ENCODE measurements at places on chromosomes 6 and 20. TPM values are rescaled to one million over a fixed set of nuclear protein-coding genes. Genes with fewer than 3 reads are reported as not detected.

APOBEC2 gene
- total RNA-seq: 509 TPM

DNA sequence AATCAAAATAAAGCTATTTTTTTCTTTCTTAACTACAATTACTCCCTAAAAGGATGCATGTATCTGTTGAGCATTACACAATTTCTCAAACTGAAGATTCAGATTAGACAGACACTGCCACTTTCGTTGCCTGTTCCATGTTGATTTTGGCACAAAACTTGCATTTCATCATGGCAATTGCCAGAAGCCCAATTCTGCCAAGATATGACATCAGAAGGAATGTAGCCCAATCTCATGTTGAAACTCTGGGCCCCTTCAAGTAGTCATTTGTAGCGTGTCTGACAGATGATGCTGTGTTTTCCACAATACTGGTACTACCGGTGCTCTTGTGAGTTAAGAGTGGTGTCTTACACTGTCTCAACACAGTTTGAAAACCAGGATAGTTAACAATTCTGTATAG is 705.4 kb downstream of the PTPRT start:
- H3K36me3 ChIP-seq: no peaks in the 10 kb centered on the region
- H3K27me3 ChIP-seq: no peaks in the 10 kb centered on the region
- no peak overlapping the region for H3K4me3 ChIP-seq
- peak; percentile 74 for DNase-seq

- peak overlapping the region; percentile 92 for H3K27ac ChIP-seq
- peak overlapping the region; percentile 90 for H3K4me3 ChIP-seq
Observed at GRCh38 chr6:160990847-160991405, 643 bp upstream of the MAP3K4 start.

GRCh38 chr6:159989492-159990480 is 20.9 kb downstream of the IGF2R start:
- peak; percentile 76 for DNase-seq
- peaks cover 23% of the 10 kb centered on the region for H3K4me1 ChIP-seq
- H3K4me3 ChIP-seq: no peak overlapping the region
- H3K27me3 ChIP-seq: no peaks in the 10 kb centered on the region
- H3K36me3 ChIP-seq: peaks cover 7% of the 10 kb centered on the region
- peak overlapping the region; percentile 56 for H3K27ac ChIP-seq

TNFRSF21 gene
- total RNA-seq: 10.2 TPM

DNA sequence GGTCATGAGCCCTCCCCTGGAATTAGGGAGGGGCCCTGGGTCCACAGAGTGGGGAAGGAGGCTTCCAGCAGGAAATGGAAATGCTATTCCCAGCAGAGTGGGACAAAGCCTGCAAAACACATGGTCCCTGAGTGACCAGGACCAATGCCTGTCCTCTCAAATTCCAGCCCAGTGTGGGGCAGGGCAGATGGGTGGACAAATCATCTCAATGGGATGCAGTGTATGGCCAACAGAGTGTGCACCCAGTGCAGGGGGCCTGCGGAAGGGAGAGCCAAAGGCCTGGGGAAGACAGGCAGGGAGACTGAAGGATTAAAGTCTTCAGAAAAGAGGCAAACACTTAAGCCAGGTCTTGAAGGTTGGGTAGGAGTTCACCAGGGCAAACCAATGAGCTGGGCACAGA is 28.7 kb upstream of the PHACTR3 start:
- peaks cover 60% of the 10 kb centered on the region for H3K4me1 ChIP-seq
- DNase-seq: peak; percentile 31
- H3K4me3 ChIP-seq: no peak overlapping the region
- no peaks in the 10 kb centered on the region for H3K36me3 ChIP-seq
- H3K27ac ChIP-seq: peak overlapping the region; percentile 62
- H3K27me3 ChIP-seq: peaks cover 58% of the 10 kb centered on the region

- H3K27ac ChIP-seq: no peak overlapping the region
- no peak overlapping the region for H3K4me3 ChIP-seq
- H3K36me3 ChIP-seq: peaks cover 61% of the 10 kb centered on the region
- DNase-seq: no peak
- H3K4me1 ChIP-seq: peaks cover 4% of the 10 kb centered on the region
Observed at GRCh38 chr20:49540687-49541435, 27.1 kb downstream of the PTGIS start.

- H3K4me1 ChIP-seq: peaks cover 17% of the 10 kb centered on the region
- no peak overlapping the region for H3K27ac ChIP-seq
- H3K4me3 ChIP-seq: peak overlapping the region; percentile 12
Observed at GRCh38 chr6:133889557-133890403, 867 bp downstream of the TCF21 start.

NINL gene
- 10.5 TPM for total RNA-seq

SGK2 gene
- total RNA-seq: 0.75 TPM

GCM1 gene
- total RNA-seq: 0.04 TPM

DNA sequence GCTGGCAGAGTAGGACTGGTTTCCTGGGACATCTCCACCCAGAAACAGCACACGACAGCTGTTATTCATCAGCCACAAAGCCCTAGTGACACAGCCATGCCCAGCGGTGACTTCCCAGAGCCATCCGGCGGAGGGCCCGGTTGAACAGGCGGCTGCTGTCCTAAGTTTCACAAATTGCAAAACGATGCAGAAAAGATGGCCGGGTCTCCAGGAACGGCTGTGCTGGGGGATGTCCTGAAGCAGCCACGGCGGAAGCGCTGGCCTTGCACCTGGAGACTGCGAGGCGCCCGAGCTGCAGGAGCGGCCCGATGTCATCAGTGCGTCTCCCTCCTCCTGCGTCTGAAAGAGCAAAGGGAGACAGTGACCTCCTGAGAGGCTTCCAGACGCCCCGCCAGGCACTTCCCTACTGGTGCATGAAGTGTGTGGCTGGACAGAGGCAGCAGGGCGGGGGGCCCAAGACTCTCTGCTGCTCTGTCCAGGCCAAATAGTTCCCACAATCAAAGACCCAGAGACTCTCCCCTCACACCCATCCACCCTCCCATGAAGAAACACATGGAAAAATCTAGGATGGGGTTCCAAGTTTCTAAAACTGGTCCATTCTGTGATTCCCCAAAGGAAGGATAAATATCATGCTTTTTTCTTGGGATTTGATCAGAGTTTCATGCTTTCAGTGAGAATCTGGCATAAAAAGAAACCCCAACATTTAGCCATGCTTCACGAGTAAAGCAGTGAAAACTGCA is 44.0 kb downstream of the SSR1 start:
- H3K4me3 ChIP-seq: no peak overlapping the region
- peak; percentile 59 for DNase-seq
- no peaks in the 10 kb centered on the region for H3K36me3 ChIP-seq
- H3K27ac ChIP-seq: no peak overlapping the region
- H3K27me3 ChIP-seq: no peaks in the 10 kb centered on the region

DNA sequence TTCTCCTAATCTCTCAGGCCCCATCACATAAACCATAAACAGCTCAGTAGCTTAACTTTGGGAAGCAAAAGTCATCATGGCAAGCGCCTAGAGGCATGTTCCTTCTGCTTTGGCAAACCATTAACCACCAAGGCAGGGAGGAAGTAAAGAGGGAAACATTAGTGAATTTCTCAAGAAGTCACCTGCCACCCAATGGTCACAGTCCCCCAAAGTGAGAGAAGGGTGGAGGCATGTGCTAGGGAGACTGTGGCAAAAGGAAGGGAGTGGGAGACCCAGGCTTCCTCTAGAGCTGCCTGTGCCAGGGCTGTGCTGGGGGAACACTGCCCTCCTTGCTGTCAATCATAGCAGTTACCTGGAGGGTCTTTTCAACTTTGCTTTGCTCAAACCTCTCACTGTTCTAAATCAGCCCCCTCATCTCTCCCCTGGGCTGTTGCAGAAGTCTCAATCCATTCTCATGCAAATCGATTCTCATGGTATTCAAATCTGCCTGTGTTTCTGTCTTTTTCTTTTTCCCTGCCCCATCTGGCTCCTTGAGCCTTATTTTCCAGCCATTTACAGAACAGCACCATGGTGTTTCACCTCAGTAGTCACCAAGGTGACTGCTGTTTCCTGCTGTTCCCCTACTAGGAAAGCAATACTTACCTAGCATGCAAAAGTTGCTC is 1.8 kb upstream of the RNF24 start:
- H3K27ac ChIP-seq: no peak overlapping the region
- H3K4me3 ChIP-seq: no peak overlapping the region
- no peaks in the 10 kb centered on the region for H3K27me3 ChIP-seq
- H3K4me1 ChIP-seq: peaks cover 19% of the 10 kb centered on the region
- H3K36me3 ChIP-seq: no peaks in the 10 kb centered on the region

DNA sequence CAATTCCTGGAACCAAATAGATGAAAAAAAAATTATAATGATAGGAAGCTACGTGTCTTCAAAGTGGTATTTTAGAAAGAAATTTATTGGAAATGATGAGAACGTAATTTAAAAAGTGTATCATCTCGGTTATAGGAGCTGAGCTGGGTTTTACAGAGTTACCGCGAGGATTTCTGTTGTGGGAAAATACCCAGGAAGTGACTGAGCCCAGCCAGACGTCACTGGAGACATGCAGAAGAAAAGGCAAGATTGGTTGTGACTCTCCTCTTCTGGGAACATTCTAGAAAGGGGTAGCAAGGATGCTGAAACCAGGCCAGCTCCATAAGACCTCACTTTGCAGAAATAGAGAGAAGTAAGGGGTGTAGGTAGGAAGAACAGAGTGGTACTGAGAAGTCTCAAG is 95.9 kb upstream of the ADGRF1 start:
- H3K4me3 ChIP-seq: no peak overlapping the region
- no peaks in the 10 kb centered on the region for H3K27me3 ChIP-seq
- H3K36me3 ChIP-seq: no peaks in the 10 kb centered on the region
- H3K4me1 ChIP-seq: peaks cover 6% of the 10 kb centered on the region
- no peak for DNase-seq

- no peaks in the 10 kb centered on the region for H3K36me3 ChIP-seq
- DNase-seq: no peak
- no peak overlapping the region for H3K4me3 ChIP-seq
- H3K27me3 ChIP-seq: no peaks in the 10 kb centered on the region
- no peaks in the 10 kb centered on the region for H3K4me1 ChIP-seq
- H3K27ac ChIP-seq: no peak overlapping the region
Observed at GRCh38 chr6:1461207-1461606, 71.8 kb downstream of the FOXF2 start.

DNA sequence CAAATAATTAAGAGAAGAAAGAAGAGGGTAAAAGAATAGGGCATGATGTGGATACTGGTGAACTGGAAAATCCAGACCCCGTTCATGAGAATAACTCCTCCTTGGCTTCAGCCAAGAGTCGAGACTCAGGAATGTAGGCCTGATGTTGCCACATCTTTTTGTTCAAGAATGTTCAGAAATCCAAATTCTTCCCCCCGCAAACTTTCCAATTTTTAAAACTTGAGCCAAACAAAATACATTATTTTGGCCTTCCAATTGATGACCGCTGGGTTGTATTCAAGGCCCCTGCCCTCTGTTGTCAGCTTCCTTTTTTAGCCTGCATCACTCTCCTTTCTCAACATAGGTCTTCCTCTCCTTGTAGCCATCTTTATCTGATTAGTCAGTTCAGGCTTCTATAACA is 106.1 kb downstream of the TNFAIP3 start:
- H3K27ac ChIP-seq: no peak overlapping the region
- H3K36me3 ChIP-seq: no peaks in the 10 kb centered on the region
- no peaks in the 10 kb centered on the region for H3K27me3 ChIP-seq
- DNase-seq: no peak
- H3K4me3 ChIP-seq: no peak overlapping the region
- H3K4me1 ChIP-seq: peaks cover 4% of the 10 kb centered on the region

- no peak overlapping the region for H3K4me3 ChIP-seq
- no peaks in the 10 kb centered on the region for H3K36me3 ChIP-seq
- DNase-seq: peak; percentile 9
- no peaks in the 10 kb centered on the region for H3K27me3 ChIP-seq
- H3K27ac ChIP-seq: no peak overlapping the region
- peaks cover 4% of the 10 kb centered on the region for H3K4me1 ChIP-seq
Observed at GRCh38 chr20:39381595-39381994, 419.5 kb downstream of the DHX35 start.

MCCD1 gene
- not detected for total RNA-seq

DNA sequence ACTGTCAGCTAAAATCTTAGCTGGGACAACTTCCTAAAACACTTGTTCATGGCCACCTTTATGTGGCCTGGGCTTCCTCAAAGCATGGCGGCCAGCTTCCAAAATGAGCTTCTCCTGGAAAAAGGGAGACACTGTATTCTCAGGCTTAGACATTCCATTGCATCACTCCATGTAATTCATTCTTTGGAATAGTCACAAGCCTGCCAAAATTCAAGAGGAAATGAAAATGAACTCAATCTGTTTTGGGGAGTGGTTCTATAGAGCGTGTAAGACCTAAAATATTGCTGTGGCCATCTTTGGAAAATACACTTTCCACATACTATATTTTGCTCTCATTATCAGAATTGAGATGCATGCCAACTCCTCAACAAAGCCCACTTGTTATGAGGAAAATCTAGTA is 687.0 kb downstream of the KIF16B start:
- H3K27ac ChIP-seq: no peak overlapping the region
- peaks cover 15% of the 10 kb centered on the region for H3K4me1 ChIP-seq
- DNase-seq: peak; percentile 25
- no peaks in the 10 kb centered on the region for H3K27me3 ChIP-seq
- no peaks in the 10 kb centered on the region for H3K36me3 ChIP-seq
- no peak overlapping the region for H3K4me3 ChIP-seq

- peaks cover 3% of the 10 kb centered on the region for H3K4me1 ChIP-seq
- H3K27ac ChIP-seq: no peak overlapping the region
- no peak for DNase-seq
- H3K27me3 ChIP-seq: no peaks in the 10 kb centered on the region
- no peak overlapping the region for H3K4me3 ChIP-seq
- no peaks in the 10 kb centered on the region for H3K36me3 ChIP-seq
Observed at GRCh38 chr20:23227976-23228375, 122.6 kb upstream of the NXT1 start.

DNA sequence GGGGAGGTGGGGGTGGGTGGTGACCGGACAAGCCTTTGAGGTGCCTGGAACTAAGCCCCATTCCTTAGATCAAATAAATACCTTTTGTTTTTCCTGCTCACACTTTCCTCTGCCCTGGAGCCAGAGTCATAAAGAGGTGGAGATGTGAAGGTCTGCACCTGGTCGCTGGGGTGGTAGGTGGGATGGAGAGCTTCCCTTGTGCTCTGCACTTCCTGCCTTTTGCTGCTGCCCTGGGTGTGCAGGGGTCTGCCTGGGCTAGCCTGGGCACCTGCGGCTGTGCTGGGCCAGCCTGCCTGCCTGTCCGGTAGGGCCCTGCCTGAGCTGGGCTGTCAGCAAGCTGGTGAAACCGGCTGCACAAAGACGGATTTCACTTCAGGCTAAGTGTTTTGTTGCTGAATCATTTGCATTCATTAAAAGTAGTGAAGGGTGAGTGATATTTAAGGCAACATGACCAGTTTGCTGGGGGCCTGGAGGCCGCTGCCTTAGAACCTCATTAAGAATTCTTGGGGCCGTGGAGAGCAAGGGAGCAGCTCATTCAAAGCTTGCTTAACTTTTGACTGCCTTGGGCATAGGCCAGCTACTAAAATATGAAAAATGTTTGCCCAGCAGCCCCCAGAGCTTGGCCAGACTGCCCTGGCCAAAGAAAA is 20.5 kb downstream of the PTK7 start:
- peak overlapping the region; percentile 31 for H3K27ac ChIP-seq
- H3K4me3 ChIP-seq: no peak overlapping the region
- H3K36me3 ChIP-seq: no peaks in the 10 kb centered on the region
- H3K4me1 ChIP-seq: peaks cover 25% of the 10 kb centered on the region

- peaks cover 3% of the 10 kb centered on the region for H3K4me1 ChIP-seq
- H3K27me3 ChIP-seq: no peaks in the 10 kb centered on the region
- H3K4me3 ChIP-seq: no peak overlapping the region
- H3K27ac ChIP-seq: no peak overlapping the region
- peak; percentile 36 for DNase-seq
Observed at GRCh38 chr6:53679446-53679933, 13.9 kb upstream of the KLHL31 start.

All from muscle of leg (tissue), 16 donors.